Dorsolateral prefrontal cortex (tissue), 122 donors: ENCODE measurements at places on chromosomes 16 and 17. TPM values are rescaled to one million over a fixed set of nuclear protein-coding genes. Genes with fewer than 3 reads are reported as not detected.

The CRHR1 gene
- 25.9 TPM for total RNA-seq

The KCNJ2 gene
- total RNA-seq: 13.3 TPM

GRCh38 chr17:60383379-60383778, 8.6 kb downstream of the USP32 start:
- DNase-seq: no peak

GRCh38 chr17:81536299-81537290, 8.4 kb downstream of the FSCN2 start:
- no peak for DNase-seq

DNA sequence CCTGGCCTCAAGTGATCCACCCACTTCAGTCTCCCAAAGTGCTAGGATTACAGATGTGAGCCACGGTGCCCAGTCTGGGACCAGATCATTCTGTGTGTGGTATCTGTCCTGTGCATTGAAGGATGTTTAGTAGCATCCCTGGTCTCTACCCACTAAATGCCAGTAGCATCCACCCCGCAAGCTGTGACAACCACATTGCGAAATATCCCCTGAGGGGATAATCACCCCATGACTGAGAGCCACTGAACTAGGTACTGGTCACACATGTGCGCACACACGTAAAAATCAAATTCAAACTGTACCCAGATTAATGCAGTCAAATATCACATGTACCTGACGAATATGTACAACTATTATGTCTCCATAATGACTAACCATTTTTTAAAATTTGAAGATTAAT, 35.8 kb downstream of the TEKT5 start:
- DNase-seq: no peak

- no peak for DNase-seq
Measured at GRCh38 chr17:57487573-57487972, 231.2 kb downstream of the MSI2 start.

- no peak for DNase-seq
Measured at GRCh38 chr17:60391471-60392041, 377 bp downstream of the USP32 start.

GRCh38 chr17:32928586-32929535, 908 bp downstream of the TMEM98 start:
- no peak for DNase-seq

DNA sequence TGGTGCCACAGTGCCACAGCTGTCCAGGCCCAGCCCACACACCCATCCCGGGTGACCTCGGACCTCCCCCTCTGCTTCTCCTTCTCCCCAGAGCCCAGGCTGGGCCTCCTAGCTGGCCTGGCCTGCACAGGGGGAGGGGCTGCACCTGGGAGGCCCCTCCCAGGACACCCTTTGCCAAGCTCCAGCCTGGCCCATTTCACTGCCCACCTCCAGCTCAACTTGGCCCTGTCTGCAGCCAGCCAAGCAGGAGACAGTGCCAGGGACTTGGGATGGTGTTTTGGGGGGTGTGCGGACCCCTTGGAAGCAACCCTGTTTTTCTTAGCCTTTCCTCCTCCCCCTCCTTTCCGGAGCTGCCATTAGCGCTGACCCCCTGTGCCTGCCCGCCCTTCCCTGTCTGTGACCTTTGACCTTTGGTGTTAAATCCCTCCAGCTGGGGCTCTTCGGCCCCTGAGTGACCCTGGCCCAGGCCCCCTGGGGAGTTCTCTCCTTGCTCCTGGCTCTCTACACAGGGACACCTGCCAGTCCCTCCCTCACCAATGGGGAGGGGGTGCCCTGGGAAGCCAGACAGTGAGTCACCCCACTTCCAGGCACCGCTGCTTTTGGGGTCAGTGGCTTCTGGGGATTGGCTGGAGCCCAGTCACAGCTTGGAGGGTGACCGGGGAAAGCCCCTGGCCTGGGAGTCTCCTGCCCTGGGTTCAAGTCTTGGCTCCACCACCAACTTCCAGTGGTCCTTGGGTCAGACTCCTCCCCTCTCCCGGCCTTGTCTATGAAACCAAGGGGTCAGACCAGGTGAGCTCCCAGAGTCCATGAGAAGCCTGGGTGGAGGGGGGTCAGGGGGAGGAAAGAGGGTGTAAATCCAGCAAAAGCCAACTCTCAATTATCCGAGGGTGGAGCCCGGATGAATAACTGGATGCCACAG, 1.9 kb downstream of the GLIS2 start:
- no peak for DNase-seq

DNA sequence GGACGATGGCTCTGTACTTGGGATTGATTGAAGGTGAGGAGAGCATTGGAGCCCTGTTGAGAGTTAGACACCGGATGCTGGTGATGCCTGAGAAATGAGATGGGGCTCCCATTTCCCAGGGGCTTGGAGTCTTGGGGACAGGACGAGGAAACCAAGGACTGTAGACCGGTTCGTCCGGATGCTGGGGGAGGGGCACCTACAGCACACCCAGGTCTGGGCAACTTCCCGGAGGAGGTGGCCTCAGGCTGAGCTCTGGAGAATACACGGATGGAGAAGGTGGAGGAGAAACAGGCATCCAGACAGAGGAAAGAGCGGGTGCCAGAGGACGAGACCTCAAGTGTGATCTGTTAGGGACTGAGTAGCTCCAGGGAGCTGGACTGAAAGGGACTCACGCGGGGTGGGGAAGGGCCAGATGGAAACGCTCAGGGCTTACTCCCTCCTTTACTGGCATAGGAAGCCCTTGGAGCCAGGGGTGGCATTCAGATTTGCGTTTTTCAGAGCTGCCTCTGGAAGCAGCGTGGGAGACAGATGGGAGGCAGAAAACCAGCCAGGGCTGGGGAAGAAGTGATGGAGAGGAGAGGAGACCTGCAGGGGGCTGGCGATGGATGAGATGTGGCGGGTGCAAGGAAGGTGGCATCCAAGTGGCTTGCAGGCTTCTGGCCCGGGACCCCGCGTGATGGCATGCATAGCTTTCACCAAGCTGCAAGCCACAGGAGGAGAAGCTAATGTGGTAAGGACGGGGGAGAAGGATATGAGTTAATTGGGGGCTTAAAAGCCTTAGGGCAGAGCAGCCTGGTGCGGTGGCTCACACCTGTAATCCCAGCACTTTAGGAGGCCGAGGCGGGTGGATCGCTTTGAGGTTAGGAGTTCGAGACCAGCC, 8.3 kb downstream of the C1QTNF1 start:
- no peak for DNase-seq

- no peak for DNase-seq
Measured at GRCh38 chr17:36900160-36900512, 37.1 kb upstream of the LHX1 start.

DNA sequence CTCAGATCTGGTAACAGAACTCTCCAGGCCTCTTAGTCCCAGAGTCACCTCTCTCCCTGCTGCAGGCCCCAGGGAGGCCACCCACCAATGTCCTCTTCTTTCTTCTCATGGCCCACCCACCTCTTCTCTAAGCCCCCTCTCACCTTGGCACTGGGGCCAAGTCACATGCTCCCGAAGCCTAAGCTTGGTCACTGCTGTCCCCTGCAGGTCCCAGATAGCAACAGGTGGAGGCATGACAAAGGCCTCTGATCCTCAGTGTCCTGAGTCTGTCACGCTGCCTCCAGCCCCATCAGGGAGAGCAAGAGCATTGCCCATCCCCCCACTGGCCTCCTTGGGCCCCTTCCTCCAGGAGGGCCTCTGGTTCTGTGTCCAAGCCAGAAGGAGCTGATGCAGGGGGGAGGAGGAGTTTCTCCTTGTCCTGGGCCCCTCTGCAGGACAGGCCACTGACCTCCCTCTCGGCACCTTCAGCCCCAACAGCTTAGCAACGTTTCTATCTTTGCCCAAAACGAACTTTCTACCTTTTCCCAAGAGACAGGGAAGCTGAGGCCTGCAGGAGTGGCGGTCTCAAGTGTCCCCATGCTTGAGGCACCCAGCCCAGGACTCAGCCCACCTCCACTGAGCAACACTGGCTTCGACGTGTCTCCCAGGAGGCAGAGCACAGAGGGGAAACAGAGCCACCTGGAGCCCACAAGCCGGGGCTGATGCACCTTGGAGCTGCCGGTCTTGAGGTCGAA, 8.6 kb downstream of the P2RX1 start:
- DNase-seq: no peak

DNA sequence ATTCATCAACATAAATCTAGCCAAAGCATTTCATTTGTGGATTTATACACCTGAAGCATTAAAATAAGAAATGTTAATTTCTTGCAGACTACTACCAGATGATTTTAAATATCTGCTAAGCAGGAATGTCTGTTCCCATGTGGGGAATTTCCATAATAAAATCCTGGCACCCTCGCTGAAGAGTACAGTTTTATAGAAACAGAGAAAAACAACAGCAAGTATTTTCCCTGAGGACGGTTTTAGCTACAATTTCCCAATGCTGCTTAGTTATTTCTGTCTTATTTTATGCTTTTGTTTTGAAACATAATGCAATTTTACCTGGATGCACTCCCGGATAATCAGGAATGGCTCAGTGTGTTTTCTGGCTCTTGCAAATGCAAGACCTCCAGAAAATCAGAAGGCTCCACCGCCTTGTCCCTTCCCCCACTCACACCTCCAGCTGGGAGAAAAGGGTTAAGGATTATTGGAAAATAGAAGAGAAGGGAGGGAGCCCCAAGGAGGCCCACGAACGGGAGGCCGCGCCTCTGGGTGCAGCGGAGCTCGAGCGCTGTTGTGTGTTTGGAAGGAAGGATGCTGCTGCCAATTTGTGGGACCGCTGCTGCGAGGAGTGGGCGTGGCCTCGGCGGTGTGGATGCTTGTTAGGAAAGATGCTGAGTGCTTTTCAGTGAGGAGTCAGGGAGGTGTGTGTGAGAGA, at the start of gene CNTNAP4:
CNTNAP4 (plus strand) TSS at position 657 of the 694 bp plus-strand sequence. CDS start 262 bp downstream, outside the sequence.
- DNase-seq: peak; percentile 82

DNA sequence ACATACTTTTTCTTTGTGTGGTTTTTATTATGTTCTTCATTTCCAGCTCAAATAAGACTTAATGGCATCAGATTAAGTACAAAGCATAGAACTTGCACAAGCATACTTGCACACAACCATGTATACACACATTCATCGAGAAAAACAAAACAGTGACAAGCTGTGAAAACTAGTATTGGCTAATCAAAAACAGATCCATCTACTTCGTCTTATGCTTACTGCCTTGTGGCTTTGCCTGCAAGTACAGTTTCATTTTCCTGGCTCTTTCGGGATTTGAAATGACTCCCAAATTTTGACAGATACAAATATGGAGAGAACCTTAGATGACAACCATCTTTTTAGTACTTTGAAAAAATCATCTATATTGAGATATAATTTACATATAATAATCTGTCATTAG, 338.3 kb downstream of the BCAS3 start:
- DNase-seq: no peak
